Endothelial cell (in vitro differentiated cells): ENCODE measurements at places on chromosomes 1 and 21.

- no peak for DNase-seq
Measured at GRCh38 chr1:27658951-27659496, 13.0 kb downstream of the IFI6 start.

DNA sequence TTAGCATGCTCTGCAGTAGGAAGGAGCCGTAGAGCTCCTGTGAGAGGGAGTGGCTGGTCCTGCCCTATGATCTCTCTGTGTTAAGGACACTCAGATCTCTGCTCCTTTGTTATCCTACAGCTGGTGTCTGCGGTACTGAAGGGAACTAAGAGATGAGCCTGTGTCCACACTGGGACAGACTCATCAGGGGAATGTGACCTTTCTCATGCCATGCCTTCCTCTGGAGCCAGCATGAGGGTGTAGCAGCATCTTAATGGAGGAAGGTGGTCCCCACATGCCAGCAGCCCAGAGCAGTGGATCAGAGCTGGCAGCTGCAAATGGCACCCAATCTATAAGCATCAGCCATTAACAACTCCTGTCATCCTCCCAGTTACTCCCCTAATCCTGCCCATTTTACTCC lies 24.7 kb upstream of the GUCA2B start:
- DNase-seq: no peak

DNA sequence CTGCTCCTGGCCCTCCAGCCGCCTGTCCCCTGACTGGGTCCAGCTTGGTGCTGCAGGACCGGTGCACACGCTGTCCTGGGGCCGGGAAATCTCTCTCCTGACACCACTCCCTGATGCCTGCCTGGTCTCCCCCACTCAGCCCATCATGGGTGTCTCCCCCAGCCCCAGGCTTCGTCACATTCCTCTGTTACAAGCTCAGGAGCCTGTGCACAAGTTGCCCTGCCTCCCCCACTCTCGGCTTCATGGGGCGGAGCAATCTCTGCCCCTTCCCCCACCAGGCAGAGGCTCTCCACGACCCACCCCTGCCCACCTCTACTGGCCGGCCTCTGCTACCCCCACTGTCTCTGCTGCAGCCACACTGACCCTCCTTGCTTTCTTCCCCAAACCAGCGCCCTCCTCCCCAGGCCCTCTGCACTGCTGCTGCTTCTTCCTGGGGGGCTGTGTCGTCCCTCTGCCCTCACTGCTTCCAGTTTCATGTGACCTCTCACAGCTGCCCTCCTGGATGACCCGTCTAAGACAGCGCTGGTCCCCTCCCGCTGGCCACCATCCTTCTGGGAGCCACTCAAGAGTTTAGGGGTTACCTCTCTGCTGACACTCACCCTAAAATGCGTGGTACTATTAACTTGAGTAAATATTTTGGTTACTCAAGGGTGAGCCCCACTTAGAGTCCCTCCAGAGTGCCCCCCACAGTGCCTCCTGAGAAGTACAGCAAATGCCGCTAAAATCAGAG lies 5.7 kb upstream of the RIPK4 start:
- no peak for DNase-seq

GRCh38 chr1:181643631-181644030 lies 160.3 kb downstream of the CACNA1E start:
- DNase-seq: no peak

DNA sequence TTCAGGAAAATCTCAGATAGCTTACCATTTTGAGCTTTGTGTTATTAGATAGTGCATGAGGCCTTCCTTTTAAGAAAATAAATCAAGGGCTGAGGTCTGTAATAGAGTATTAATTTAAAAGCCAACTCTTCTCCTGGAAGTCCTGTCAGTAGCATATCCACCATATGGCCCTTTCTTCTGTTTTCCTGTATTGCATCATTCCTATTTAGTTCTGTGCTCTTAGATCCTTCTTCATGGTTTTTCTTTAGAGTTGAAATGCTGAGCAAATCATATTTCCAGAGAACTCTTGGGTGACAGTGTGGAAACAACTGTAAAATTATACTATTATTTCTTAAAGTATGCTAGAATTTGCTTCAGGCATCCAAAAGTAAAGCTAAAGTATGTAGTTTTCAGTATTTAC lies 91.7 kb downstream of the TTC3 start:
- DNase-seq: no peak

- DNase-seq: no peak
Measured at GRCh38 chr1:115790846-115791245, 22.3 kb upstream of the CASQ2 start.

- DNase-seq: no peak
Measured at GRCh38 chr1:16625497-16626408, 12.4 kb upstream of the NBPF1 start.

- no peak for DNase-seq
Measured at GRCh38 chr1:160550572-160551034, 27.5 kb upstream of the SLAMF6 start.

GRCh38 chr1:21910558-21911204 lies 26.4 kb downstream of the HSPG2 start:
- DNase-seq: no peak

DNA sequence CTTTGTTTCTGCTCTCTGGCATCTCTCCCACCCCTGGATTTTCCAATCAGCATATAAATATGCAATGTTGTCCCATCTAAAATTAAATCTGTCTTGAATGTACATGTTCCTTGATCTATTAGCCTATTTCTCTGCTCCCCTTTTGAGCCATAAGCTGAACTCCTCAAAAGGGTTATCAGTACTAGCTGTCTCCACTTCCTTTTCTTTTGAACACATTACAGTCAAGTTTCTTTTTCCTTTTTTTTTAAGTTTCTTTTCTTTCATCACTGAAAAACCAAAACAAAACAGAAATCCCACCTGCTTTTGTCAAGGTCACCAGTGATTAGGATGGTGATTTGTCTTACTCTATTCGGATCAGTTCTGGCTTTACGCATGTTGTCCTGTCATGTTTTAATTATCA lies 29.3 kb downstream of the XCL2 start:
- DNase-seq: no peak

GRCh38 chr21:45305836-45306235 lies 18.1 kb upstream of the POFUT2 start:
- no peak for DNase-seq
